ENCODE measurements at places on chromosomes 2 and 18. TPM values are rescaled to one million over a fixed set of nuclear protein-coding genes. Genes with fewer than 3 reads are reported as not detected.

Gene UGT1A8
- not detected for total RNA-seq

Gene STK36
- 22.3 TPM for total RNA-seq

Gene RGPD3
- total RNA-seq, result 0.14 TPM

Gene PSMD14
- 43.8 TPM for total RNA-seq

Gene UGT1A3
- not detected for total RNA-seq

Gene GIGYF2
- total RNA-seq, result 66.7 TPM

Gene LONRF2
- 19.2 TPM for total RNA-seq

Gene NCK2
- 32.8 TPM for total RNA-seq

Gene TRIM54
- 0.52 TPM for total RNA-seq

Gene CCDC150
- total RNA-seq, result 0.56 TPM

Gene TMEFF2
- 0.19 TPM for total RNA-seq

Gene SNORC
- total RNA-seq, result 0.79 TPM

Gene AMER3
- not detected for total RNA-seq

Gene SH3RF3
- total RNA-seq, result 14.1 TPM

Gene MBOAT2
- 16.1 TPM for total RNA-seq

Gene DYSF
- total RNA-seq, result 46.8 TPM

Gene ASTL
- total RNA-seq, result not detected

Gene TUBA3E
- total RNA-seq, result not detected

Gene PSMA8
- total RNA-seq, result not detected

Gene PRSS56
- not detected for total RNA-seq

Gene POTEJ
- not detected for total RNA-seq

Gene ZNF516
- 24.3 TPM for total RNA-seq

Gene DHRS9
- 0.93 TPM for total RNA-seq

Gene ELAC1
- total RNA-seq, result 6.1 TPM

Gene MARCO
- 20.5 TPM for total RNA-seq

Gene EVA1A
- 0.56 TPM for total RNA-seq

Gene ACYP2
- 17.0 TPM for total RNA-seq

Gene RND3
- total RNA-seq, result 100 TPM

Gene CBLN2
- not detected for total RNA-seq

Gene ACTG2
- total RNA-seq, result 2,422 TPM

Gene TACR1
- 1.1 TPM for total RNA-seq

Gene RPRM
- 0.90 TPM for total RNA-seq

Gene ARHGAP25
- total RNA-seq, result 10.7 TPM

Gene SMARCAL1
- 13.6 TPM for total RNA-seq

Gene MORN2
- 11.2 TPM for total RNA-seq

Gene STRADB
- 18.0 TPM for total RNA-seq

Gene IL36G
- not detected for total RNA-seq

Gene PROKR1
- 0.05 TPM for total RNA-seq

Gene SLC5A7
- 0.05 TPM for total RNA-seq

Gene CTAGE1
- not detected for total RNA-seq

Gene NOL4
- total RNA-seq, result 0.38 TPM

Gene CDH2
- 6.0 TPM for total RNA-seq

Gene CHRNG
- not detected for total RNA-seq

Gene UPP2
- total RNA-seq, result not detected

Gene C1GALT1C1L
- 1.3 TPM for total RNA-seq

Gene TEX261
- total RNA-seq, result 50.4 TPM

Gene HOXD13
- not detected for total RNA-seq

Gene TCF23
- total RNA-seq, result 10.7 TPM

Gene REG1B
- total RNA-seq, result 0.69 TPM

Gene ATG9A
- 38.5 TPM for total RNA-seq

Gene CD8B2
- total RNA-seq, result not detected

Gene CXCR1
- total RNA-seq, result 2.5 TPM

Gene EDAR
- not detected for total RNA-seq
